ENCODE measurements at places on chromosomes 3 and 15.
A peak's percentile ranks its signal among the peaks of the same experiment; 100 is the strongest.

DNA sequence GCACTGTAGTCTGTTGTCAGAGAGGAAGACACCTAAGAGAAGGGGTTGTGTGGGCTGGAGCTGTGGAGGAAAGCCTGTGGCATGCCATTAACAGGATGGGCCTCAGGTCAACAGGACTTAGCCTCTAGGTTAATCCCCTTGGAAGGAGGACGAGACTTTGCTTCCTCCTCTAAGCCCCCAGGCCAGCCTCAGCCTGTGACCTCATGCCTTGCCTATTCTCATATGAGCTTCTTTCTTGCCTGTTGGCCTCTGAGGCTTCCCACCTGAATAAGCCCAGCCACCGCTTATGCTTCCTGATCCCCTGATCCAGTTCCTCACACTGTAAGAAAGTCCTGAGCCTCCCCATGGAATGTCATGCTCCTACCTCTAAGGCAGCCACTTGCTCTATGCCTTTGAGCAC lies 52.2 kb upstream of the TBC1D21 start:
- DNase-seq: no peak

- DNase-seq: no peak
Observed at GRCh38 chr3:37456781-37457180, 282.4 kb upstream of the LRRFIP2 start.

DNA sequence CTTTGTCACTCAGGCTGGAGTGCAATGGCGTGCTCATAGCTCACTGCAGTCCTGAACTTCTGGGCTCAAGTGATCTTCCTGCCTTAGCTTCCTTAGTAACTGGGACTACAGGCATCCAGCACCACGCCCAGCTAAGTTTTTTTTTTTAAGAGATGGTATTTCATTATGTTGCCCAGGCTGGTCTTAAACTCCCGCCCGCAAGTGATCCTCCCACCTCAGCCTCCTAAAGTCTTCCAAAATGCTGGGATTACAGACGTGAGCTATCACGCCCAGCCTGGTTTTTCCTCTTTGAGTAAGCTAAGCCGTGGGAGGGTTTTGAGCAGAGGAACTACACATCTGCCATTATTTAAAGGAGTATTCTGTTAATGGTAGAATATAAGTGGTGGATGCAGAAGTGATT lies 7.4 kb upstream of the LRRFIP2 start:
- no peak for DNase-seq

DNA sequence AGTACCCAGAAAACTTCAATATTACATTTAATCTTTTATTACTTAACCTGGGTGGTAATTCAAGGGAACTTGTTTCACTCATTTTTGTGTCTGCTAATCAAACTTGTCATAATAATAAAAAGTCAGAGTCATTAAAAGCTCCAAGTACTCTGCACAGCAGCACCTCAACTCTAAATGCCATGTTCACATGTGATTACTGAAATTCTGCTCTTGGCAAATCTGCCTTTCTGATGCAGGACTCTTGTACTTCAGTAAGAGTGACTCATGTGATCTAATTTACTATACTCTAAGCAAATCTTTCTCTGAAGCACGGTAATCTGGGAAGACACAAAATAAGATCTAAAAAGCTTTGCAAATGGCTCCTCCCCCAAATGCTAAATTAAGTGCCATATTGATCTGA lies 6.4 kb downstream of the ROBO1 start:
- no peak for DNase-seq

DNA sequence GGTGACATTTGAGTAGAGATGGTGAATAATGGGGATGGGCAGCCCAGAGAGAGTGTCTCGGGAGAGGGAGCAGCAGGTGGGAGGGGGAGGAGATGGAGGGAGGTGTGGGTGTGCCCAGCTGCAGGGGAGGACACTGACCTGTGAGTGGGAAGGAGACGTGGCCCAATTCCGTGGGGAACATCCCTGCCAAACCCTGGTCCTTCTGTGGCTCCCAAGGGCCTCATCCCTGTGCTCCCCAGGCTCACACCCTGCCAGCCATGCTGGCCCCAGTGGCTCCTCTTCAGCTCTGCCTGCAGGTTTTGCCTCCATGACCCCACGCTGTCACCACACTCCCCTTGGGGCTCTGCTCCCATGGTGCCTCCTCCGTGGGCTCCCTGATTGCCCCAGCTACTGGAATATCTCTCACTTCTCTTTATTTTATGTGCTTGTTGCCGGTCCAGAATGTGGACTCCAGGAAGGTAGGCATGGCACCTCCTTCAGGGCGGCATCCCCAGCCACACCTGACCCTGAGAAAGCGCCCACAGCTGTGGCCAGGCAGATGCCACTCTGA lies 7.0 kb downstream of the CFAP100 start:
- no peak for DNase-seq

GRCh38 chr3:15805756-15806266 lies 8.0 kb upstream of the ANKRD28 start:
- DNase-seq: no peak

DNA sequence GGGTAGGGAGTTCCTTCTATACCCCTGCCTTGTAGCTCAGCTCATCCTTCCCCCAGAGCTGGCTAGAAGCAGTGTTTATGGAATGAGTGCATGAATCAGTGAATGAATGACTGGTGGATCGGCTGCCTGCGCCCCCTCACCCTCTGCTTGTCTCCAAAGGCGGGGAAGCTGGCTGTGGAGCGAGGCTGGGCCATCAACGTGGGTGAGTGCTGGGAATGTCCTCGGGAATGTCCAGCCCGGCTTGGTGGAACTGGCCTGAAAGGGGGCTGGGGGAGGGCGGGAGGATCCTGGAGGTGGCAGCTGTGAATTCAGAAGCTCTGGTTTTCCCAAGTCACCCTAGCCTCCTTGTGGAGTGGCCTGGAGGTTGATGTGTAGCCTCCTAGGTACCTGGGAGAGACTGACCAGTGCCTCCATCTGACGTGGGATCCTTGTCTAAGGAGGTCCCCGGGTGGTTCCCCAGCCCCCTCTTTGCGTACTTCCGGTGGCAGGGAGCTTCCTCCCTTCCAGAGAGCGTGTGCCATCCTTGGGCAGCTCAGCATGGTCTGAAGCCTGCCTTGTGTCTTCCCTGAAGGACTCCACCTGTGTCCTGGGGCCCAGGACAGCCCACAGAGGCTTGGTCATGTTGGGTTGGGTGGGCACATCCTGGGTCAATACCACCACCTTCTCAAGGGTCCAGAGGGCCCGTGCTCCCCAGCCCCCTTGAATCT lies 18.4 kb downstream of the HDAC11 start:
- no peak for DNase-seq

- peak; percentile 26 for DNase-seq
Observed at GRCh38 chr3:119769394-119770149, 12.3 kb upstream of the NR1I2 start.

GRCh38 chr15:35289024-35289617 lies 204.0 kb upstream of the NANOGP8 start:
- peak; percentile 38 for DNase-seq

GRCh38 chr15:51192521-51193280 lies 98.0 kb upstream of the TNFAIP8L3 start:
- peak; percentile 62 for DNase-seq

DNA sequence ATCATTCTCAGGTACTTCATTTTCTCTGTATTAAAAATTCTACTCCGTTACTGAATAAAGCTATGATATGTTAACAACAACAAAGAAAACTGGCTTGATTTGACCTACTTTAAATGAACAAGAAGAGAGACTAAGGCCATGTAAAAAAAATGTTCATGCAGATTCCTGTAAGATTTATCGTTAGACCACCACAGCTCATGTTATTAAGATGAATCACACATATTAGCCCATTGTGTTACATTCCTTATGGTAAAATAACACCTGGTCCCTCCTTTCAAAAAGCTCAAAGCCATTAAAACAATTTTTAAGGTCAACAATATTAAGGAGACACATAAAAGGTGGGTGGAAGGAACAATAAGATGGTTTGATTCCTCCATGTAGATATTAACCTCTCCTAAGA lies 6.3 kb downstream of the THOC7 start:
- no peak for DNase-seq

GRCh38 chr15:53936137-53936536 lies 42.1 kb upstream of the UNC13C start:
- DNase-seq: no peak

DNA sequence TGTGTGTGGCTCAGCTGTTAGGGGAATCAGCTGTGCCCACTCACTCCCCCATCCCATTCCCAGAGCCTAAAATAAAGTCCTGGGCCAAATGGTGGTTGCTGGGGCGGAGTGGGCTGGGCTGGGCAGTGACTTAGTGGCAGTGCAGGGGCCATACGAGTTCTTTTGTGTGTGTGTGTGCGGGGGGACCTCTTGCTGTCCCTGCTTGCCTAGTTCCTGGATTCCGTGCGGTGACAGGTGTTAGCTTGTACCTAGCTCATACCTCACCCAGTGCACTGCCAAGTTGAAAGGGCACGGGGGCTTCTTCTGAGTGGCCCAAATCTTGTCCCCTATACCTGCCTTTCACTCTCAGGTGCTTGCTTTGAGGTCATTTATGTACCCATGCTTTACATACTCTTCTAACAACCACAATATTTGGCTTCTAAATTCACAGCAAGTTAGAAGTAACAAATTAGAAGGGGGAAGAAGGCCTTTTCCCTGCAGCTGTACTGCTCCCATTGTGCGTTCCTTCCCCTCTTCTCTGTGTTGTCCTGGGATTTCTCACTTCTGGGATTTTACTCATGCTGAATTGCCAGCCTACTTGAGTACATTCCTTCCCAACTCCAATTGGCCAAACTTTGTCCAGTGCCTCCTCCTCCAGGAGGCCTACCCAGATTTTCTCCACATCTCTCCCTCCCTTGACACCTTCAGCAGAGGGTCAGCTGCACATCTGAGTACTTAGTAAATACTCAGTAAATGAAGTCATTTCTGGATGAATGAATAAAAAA lies 66.3 kb upstream of the POLG start:
- no peak for DNase-seq

DNA sequence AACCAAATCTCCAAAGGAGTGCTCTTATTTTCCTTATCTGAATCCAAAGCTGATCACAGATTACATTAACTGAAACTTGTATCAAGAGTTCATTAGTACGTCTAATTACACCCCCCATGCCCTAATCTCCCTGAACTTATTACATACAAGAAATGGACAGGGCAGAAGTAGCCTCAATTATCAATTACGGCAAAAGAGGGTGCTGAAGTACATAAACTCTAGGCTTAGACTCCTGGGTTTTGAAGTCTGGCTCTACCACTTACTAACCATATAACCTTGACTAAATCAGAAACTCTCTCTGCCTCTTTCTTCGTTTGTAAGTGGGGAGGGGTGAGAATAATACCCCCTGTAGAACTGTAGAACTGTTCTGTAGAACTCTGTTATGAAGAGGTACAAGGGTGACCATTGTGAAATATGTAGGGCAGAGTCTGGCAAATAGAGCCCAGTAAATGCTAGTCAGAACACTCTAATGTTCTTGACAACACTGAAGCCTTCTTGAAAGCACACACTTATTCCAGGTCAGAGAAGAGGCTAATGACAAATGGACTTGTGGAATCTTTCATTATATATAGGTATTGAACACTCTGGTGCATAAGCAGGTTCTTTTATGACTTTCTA lies 19.6 kb upstream of the OR5K4 start:
- no peak for DNase-seq

DNA sequence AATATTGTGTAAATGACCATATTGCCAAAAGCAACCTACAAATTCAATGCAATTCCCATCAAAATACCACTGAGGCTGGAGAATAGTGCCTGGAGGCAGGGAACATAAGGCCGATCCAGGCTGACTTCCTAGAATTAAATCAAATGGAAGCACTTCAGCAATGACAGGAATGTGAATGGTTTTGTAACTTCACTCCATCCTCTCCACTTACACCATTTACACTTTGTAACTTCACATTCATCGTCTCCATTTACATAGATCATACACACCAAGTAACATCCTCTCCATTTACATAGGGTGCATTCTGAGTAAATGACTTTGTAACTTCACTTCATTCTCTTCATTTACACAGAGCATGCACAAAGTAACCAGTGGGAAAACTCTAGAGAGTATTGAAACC lies 11.6 kb downstream of the STRIT1 start:
- no peak for DNase-seq

DNA sequence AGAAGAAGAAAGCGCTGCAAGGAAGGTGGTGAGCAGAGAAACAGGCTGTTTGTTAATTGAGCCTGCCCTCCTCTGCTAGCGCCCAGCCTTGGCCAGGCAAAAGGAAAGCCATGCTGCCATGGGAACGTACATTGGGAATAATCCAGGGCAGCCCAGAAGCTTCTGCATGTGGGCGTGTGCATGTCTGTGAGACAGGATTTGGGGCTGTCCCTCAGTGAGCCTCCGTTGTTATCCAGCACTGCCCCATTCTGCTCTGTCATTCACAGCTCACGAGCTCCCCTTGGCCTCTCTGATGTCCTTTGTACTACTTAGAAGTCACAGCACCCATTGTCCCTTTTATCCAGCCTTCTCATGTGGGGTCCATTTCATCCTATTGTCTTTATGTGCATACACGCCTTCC lies 239.1 kb upstream of the ROPN1 start:
- no peak for DNase-seq

DNA sequence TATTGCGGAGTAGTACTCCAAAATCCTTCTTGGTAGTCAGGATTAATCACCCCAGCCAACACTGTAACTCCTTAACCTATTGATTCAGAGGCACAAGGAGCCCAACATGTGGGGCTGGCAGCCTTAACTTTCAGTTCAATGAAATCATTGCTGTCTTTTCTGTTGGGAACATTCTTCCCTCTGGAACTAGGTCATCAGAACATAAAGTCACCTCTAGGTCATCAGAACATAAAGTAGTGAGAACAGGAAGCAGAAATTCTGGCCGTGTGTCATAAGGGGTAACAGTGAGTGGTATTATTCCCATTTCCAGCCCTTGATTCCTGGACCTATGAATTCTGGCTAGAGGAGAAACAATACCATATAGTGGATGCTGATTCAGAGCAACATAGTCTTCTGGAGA lies 71.5 kb upstream of the TNIK start:
- DNase-seq: no peak

DNA sequence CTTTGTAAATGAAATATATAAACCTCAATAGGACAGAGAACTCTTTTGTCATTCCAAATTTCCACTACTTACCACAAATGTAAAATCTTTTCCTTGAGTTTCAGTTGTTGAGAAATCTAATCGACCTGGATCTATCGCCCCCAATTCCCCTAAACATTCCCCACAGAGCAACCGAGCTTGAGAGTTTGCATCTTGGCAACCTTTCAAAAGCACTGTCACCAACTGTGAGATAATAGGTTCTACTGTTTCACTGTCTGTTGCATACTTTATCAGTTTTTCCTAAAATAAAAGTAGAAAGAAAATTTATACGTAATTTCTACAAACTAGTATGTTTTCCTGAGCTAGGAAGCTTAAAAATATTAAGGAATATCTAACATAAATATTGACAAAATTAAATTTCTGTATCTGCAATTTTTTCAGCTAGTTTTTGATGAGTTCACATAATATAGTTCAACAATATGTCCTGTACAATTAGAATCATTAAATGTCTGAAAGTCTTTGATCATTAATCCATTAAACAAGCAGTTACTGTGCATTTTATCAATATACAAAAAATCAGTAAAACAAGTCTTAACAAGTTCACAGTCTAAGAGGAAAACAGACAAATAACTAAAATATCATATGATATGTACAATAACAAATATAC lies 54.5 kb downstream of the ATR start:
- no peak for DNase-seq

GRCh38 chr3:35688826-35689225 lies 49.5 kb downstream of the ARPP21 start:
- DNase-seq: no peak
